ENCODE measurements at places on chromosomes 1 and 21.

DNA sequence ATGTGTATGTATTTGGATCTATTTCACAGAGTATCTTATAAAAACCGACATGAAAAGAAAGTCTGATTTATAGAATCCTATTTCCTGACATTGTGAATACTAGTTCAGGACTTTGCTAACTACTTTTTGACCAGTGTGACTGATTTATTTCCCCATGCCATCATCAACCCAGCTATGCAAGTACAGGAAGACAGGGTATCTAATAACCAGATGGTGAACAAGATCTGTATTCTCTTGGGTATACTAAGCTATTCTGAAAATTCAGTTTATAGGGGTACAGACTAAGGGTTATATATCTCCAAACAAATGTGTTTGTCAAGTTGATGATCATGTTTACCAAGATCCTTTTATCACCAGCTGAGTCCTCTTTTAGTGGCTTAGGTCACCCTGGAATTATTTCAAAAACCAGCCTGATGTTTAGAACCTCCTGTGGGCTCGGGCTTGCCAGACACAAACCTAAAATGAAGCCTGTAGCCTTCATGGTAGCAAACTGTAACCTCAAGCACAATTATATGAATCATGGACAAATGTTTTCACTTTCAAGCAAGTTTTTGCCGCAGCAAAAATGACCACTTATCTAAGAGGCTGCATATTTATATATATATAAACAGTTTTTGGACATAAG, 185.1 kb downstream of the FGGY start:
- DNase-seq: no peak

DNA sequence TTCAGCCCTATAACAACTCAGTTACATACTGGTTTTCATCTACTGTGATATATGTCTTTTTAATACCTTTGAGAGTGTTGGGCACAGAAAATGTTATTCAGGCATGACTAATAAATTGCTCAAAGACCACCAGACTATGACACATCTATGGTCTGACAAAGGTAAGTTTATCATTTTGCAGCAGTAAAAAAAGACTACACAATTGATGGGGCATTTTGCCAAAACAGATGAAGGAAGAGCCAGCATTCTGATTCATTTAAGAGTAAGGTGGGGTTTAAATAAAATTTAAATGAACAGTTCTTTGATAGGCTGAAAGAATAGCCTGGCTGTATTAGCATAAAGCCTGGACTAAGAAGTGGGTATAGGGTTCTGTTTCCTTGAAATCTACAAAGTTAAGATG, 8.8 kb upstream of the RNPC3 start:
- DNase-seq: no peak

GRCh38 chr1:43925846-43926245, 7.8 kb upstream of the ARTN start:
- DNase-seq: no peak

GRCh38 chr1:88609051-88609450, 75.0 kb upstream of the PKN2 start:
- DNase-seq: no peak

GRCh38 chr21:15679630-15680029, 50.2 kb upstream of the USP25 start:
- no peak for DNase-seq

DNA sequence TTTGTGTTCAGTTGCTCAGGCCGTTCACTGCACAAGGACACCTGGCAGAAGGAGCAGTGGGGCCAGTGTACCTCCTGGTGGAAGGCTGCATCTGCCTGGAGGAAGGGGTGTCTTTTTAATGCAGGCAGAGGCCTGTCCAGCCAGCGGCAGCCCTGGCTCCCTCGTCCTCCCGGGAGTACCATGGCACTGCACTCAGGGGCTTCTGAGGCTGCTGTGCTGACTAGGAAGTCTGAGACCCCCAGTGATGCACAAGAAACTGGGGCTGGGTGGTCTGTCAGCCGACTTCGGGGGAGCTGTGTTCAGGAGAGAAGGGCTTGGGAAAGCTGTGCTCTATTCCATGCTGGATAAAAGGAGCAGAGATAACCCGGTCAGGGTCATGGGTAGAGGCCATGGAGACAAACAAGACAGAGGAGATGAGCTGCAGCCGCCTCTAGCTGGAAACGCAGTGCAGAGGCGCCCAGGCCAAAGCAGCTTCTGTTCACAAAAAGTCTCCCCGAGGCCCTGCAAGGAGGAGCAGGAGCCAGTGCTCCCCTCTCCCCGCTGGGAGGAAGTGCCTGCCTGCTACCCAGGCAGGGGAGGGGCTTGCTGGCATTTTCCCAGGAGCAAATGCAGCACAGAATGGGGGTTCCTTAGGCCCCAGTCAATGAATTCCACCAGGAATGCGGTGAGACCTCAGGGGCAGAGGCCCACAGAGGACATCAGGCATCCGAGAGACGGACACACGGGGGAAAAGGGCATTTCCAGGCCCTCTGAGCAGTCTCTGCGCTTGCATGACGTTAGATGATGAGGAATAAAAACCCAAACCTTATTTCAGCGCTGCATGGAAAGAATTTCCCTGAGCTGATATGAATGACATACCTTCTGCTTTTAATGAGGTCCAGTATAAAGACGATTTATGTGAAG, 17.2 kb upstream of the C2CD2 start:
- DNase-seq: no peak

GRCh38 chr1:189205863-189206262, 1271.8 kb downstream of the BRINP3 start:
- no peak for DNase-seq

DNA sequence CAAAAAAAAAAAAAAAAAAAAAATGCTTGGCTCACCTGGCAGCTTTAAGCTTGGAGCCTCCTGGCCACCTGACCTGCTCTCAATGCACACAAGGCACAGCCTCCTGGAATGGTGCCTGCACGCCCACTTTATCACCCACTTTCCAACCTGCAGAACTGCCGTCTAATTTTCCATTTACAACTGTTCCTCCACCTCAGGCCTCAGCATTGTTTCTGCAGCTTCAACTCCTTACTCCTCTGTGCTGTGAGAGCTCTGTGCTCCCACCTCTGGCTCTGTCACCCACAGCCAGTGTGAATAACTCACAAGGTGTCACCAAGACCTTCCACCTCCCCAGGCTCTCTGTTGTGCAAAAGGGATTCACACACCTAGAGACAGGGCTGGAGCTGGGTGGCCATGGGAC, 38.7 kb upstream of the GPR157 start:
- no peak for DNase-seq

DNA sequence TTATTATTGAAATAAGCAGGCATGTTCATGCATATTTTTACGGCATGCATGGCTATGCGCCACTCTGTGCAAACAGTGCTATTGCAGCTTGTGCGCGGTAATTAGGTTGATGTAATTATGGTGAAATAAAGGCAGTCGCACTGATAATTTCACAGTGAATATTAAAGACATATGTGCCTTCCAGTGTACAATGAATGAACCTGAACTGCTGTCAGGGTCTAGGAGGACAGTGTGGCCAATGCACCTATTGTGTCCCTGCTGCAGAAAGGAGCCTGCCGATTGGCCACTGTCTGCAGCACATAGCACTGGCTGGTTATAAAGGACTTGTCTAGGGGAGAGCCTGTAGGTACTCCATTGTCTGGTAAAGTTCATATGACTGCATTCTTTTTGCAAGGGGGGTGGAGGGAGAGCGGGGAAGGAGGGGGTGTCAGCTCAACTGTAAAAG, 340.4 kb downstream of the USP25 start:
- no peak for DNase-seq

DNA sequence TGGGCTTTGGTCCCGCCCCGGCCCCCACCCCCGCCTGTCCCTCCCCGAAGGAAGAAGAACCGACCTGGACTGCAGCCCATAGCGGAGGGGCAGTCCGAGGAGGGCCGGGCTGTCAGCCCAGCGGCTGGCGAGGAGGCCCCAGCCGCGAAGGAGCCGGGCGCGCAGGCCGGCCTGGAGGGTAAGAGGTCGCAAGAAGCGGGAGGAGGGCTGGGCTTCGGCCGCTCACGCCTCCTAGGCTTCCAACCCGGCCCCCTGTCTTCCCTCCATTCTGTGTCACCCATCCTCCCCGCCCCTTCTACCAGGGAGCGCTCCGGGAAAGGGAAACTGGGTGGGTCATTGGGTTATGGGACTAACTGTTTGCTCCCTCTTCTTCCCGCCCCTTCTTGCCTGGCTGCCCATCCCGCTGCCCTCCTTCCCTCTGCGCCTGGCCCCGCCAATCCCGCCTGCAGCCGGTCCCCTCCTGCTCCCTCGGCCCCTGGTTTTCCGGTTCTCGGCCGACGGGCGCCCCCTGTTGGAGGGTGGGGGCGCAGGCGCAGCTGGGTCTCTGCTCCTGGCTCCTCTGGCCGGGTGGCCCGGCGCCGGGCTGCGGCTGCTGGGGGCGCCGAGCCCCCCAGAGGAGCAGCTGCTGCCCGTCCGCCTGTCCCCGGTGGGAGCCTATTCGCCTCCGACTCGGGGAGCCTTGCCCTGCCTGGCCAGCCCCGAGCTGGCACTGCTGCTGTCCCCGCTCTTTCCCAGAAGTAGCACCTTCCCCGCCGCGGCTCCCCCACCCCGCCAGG, 2.4 kb downstream of the RUSC1 start:
- DNase-seq: peak; percentile 80

DNA sequence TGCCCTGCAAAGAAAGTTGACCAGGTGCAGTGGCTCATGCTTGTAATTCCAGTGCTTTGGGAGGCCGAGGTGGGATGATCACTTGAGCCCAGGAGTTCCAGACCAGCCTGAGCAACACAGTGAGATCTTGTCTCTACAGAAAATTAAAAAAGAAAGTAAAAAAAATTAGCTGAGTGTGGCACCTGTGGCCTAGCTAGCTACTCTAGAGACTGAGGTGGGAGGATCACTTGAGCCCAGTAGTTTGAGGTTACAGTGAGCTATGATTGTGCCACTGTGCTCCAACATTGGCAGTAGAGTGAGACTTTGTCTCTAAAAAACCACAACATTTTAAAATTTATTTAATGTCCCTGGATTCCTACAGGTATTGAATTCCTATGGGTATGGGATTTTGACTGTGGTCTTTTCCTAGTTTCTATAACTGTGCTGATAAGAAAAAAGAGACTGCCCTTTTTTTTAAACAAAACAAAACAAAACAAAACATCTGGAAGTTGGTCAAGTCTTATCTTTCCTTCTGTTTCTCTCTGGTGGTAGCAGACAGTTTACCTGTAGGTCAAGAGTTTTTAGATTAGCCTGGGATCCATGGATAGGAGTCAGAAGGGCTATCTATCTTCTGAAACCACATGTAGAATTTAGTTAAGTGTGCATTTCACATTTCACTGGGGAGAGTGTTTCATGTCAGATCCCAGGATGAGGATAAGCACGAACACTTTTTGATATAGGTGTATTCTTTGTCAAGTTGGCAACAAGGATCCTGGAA, 18.8 kb downstream of the UCK2 start:
- no peak for DNase-seq

DNA sequence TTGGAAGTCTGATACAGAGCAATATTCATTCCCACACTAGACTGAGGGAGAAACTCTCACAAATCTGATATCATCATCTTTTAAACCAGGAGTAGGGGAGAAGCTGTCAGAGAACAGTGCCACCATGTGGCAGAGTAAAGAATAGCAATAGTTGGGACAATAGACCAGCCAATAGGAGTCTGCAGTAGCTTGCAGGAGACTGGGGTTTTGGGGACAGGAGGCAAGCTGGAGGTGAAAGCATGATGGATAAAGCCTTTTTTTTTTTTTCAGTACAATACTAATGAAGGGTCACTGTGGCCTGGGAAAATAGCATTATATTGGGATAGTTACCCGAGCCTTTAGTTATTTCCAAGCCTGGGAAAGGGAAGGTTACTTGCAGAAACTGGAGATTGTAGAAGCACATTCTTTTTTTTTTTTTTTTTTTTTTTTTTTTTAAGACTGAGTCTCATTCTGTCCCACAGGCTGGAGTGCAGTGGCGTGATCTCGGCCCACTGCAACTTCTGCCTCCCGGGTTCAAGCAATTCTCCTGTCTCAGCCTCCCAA, 120.7 kb downstream of the S1PR1 start:
- peak; percentile 31 for DNase-seq

DNA sequence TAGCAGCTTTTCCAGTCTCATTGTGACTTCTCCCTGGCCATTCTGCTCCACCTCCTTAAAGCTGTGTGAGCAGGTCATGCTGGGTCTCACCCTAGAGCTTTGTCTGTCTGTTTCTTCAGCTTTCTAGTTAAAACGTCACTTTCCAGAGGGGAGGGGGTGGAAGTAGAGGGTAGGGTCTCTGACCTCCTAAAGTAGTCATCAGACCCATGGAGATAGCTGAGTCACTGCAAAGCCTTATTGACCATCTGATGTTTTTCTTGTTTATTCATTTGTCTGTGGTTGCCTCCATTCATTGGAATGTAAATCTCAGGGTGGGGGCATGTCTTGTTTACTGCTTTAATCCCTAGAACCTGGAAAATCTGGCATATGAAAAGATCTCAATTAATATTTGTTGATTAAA, 52.7 kb downstream of the ELF3 start:
- peak; percentile 8 for DNase-seq

- no peak for DNase-seq
Observed at GRCh38 chr1:9482816-9483572, 56.3 kb upstream of the SLC25A33 start.

- no peak for DNase-seq
Observed at GRCh38 chr1:181742426-181742825, 259.1 kb downstream of the CACNA1E start.

- DNase-seq: peak; percentile 90
Observed at GRCh38 chr1:201714542-201715329, 114.2 kb upstream of the IPO9 start.

DNA sequence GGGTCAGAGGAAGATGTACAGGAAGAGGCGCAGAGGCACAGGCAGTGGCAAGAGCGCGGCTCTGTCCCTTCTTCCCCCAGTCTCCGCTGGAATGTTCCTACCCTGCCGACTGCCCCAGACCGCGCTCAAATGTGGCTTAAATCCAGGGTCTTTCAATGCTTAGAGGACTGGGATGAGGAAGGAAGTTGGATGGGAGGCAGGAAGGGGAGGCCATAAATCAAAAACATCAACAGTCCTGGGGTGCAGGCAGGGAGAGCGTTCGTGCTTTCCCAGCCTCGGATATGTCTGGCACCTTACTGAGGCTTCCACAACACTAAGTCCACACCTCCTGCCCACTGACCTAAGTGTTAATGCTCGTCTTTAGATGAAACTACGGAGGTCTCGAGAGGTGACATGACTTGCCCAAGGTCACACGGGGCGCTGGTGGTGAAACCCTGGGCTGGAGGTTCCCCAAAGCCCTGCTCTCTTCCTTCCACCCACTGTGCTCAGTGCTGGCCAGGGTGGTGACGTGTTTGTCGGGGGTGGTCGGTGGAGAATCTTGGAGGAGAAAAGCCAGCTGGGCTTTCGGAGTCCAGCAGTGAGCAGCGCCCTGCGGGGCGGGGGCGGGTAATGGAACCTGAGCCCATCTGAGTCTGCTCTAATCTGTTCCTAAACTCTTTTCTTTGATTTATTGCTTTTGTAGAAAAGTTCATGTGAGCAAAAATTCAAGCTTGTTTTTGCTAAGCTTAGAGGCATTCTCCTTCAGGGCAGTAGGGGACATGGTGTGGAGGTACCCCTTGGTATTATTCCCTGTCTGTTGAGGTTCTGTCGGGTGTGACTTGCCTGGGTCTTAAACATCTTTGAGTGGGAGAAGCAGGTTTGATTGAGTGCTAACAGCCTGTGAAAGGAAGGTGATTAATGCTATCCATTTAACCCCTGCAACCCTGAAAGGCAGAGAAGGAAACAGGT, 708 bp downstream of the CDA start:
- no peak for DNase-seq
